Left hindlimb (tissue), 1 donor: ENCODE measurements at places on chromosomes 7 and 10.

DNA sequence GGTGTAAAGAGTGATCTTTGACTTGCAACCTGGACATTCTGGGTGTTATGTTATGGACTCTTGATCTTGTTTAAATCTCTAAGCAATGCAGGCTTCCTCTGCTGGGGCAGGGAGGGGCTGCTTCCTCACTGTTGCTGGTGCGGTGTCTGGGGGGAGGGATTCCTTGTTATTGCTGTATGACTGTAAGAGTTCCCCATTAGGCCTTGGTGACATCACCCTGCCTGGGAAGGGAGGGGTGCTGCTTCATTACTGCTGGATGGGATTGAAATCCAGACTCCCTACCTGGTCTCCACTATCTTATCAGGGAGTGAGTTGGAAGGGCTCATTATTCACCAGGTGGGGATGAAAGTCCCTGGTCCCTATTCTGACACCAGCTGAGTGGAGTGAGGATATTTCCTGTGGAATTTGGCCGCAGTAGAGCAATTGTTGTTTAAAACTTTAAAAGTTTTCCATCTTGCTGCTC, 8.8 kb downstream of the OGDH start:
- DNase-seq, result no peak

DNA sequence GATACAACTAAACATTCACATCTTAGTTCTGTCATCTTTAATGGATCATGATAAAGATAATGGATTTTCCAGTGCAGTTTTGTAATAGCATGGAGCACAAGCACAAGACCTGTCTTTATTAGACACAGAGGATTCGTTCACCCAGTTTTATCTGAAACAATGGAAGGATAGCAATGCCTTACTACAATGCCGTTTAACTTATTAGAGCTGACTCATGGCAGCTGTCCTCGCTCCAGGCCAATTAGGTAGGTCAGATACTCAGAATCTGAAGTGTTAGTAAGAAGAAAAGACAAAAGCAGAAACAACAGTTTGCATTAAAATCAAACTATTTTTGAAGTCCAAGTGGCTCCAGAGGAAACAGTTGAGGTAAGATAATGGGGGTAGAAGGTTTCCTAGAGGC, 12.8 kb downstream of the OR13A1 start:
- no peak for DNase-seq

GRCh38 chr7:101740981-101741725, 76.3 kb upstream of the CUX1 start:
- DNase-seq, result no peak

DNA sequence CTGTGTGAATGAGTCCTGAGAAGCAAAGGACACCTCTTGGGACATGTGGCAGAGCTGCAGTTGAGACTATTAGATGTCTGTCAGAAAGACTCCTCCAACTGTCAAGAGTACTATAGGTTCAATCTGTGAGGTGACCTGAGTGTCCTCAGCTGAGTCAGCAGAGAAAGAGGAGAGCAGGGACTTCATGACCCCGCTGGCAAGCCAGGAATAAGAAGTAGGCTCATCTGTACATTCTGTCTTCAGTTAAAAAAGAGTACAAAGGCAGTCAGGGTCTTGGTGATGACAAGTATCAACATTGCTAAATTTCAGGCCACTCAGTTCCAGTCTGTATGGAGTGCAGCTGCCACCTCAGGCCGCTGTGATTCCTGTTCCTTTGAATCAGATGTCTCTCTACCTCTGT, 25.1 kb downstream of the HECTD2 start:
- DNase-seq, result no peak

GRCh38 chr7:41869091-41869490, 166.2 kb upstream of the INHBA start:
- DNase-seq, result no peak

GRCh38 chr7:90421651-90422050, 18.4 kb downstream of the CLDN12 start:
- no peak for DNase-seq

GRCh38 chr10:12180221-12180974, 15.3 kb downstream of the NUDT5 start:
- DNase-seq, result no peak
